ENCODE measurements at places on chromosomes 3 and 15.

DNA sequence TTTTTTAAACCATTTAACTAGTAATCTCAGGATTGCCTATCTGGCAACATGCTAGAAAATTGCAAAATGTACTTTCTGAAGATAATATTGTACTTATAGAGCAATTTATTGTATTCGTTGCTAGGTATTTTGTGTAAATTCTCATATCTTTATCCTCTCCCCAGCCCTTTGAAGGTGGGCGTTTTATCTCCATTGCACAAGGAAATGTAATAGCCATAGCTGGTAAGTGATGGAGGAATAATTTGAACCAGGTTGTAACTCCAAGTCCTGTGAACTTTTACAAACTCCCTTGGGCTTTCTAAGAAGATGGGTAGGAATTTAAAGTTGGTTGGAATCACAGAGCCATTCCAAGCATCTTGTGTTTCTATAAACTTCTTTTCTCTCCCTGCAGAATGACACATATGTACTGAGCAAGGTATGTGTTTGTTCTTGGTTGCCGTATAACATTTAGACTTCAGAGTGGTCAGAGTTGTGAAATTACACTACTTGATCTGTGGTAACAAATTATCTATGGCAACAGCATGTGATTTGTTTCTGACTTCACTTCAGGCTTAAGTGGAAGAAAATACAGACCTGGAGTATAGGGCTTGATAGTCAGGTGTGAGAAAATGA is 170.9 kb downstream of the AKAP13 start:
- DNase-seq = no peak

DNA sequence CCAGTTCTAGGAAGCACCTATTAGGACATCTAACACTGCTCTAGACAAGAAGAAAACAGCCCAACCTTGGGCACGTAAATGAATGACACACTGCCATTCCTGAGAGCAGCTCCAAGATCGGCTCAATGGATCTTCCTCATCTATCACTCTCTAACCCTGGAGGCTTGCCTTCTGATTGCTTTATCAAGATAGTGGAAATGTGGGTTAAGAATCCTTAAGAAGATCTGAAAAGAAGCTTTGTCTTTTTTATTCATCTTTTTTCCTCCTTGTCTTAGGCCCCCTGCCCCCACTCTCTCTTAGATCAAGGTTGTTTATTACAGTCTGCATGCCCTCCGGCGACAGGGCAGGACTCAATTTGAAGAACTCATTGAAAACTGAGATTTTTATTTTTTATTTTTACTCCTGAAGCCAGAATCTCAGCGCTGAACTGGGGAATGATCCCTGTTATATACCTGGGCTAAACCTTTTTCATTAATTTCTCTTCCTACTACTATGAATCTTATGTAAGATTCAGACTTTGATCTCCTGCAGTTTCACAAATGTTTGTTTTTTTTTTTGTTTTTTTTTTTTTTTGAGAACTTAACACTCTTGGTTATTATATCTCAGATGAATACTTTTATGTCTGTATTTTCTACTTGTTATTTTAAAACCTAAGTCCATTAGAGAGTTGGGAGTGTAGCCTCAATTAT is 219.5 kb downstream of the SV2B start:
- DNase-seq = no peak

DNA sequence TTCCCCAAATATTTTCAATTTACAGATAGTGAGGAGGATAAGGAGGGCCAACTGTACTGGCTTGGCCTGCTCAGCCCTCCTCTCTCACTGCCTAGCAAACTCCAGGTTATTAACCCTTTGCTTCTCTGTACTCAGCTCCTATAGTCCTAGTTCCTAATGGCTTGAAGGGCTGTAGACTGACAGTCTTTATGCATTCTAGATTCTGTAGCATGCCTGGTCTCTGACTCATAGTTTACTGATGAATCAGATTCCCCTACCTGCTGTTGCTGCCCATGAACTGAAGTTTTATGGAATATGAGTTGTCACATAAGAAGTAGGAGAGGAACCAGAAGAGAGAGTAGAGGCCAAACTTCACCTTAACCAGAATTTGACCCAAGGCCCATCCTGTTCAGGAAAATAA is 27.1 kb upstream of the MAP3K13 start:
- DNase-seq = no peak

DNA sequence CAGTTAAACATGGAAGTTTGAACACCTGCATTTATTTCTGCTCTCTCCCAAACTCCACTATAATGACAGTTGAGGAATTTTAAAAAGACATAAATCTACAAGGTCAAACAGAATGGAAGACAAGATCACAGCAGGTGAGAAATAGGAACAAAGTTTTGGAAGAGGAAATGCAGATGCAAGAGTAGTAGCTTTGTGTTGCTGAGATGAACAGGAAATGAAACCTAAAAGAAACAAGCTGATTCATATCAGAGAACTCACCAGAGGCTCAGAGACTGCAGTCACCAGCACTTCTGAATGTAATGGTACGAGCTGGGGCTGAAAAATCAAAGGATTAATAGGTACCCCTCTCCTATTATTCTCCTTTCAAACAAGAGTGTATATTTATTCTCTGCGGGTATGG is 459.9 kb downstream of the RAP2B start:
- no peak for DNase-seq

DNA sequence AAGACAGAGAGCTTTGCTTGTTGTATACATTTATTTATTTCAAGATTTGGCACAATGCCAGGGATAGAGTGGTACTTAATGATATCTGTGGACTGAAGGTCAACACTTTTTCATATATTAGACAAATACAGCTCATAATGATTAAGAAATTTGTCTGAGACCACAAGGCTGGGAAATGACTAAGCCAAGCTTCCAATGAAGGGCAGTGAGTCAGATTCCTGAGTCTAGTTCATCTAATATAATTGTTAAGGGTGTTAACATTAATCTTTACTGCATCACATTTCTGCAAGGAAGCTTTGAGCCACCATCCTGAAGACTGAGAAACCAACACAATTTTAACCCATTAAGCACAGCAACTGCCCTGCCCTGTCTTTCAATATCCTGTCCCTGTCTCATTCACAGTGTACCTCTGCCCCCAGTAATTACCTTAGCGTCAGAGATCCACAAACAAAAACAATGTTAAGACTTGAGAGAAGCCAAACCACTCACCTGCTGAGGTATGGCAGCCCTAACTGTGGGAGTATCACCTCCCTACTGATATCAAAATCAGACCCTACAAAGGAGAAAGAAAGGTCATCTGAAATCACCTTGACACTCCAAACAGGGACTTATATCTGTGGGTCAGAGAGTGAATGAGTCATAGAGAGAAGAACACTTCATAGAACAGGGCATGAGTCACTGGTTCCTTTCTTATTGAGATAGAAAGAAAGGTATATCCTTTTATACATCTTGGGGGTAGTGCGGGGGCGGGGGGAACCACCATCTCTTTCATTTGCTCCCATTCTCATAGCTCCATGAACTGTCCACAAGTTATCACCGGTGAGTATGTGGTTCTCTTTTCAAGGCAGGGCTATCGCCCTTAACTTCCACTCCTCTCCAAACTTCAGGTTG is 74.7 kb downstream of the MAGI1 start:
- no peak for DNase-seq

- DNase-seq = peak; percentile 70
Observed at GRCh38 chr3:161559177-161559998, 62.8 kb downstream of the OTOL1 start.

GRCh38 chr3:194488055-194488742 is 1.4 kb upstream of the ATP13A3 start:
- DNase-seq = no peak

DNA sequence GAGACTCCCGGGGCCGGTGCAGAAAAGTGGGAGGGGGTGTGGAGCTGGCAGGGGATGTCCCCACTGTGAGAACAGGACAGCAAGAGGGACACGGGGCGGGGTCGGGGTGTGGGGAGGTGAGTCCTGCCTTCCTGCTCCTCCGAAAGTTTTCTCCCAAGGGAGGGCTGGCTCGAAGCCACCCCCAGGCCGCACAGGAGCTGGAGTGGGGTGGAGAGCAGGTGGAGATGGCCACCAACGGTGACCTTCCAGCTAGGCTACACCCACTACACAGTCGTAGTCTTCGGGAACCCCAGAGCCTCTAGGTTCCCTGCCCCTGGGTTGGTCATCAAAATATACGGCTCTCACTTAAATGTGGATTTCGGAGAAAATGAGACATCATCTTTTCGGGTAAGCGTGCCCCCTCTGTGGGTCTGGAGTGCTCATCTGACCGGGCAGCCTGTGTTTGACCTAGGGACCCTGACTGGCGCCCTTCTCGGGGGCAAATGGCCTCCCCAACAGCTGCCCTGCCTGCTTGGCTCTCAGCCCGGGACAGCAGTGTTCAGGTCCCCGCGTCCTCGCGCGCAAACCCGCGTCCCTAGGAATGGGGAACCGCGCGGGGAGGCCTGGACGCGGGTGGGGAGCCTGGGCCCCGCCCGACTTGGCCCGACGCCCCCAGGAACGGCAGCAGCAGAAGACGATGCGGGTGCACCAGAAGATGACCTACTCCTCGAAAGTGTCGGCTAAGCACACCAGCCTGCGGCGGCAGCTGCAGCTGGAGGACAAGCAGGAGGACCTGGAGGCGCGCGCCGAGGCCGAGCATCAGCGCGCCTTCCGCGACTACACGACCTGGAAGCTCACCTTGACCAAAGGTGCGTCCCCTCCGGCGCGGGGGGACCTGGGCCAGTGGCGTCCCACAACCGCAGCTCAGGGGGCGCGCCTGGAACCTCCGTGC is 21.2 kb downstream of the CFAP100 start:
- no peak for DNase-seq

DNA sequence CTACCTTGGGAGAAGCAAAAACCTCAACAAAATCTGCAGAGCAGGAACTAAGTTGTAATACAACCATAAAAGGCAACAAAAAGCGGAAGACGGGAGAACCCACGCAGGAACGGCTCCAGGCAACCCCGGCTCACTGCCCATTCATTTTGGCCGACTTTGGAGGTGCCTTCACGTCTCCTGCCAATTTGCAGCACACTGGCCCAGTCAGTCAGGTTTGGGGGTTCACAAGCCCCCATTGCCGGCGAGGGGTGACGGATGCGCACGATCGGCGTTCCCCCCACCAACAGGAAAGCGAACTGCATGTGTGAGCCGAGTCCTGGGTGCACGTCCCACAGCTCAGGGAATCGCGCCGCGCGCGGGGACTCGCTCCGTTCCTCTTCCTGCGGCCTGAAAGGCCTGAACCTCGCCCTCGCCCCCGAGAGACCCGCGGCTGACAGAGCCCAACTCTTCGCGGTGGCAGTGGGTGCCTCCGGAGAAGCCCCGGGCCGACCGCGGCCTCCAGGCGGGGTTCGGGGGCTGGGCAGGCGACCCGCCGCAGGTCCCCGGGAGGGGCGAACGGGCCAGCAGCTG is 463 bp downstream of the TERC start:
- DNase-seq = peak; percentile 29

DNA sequence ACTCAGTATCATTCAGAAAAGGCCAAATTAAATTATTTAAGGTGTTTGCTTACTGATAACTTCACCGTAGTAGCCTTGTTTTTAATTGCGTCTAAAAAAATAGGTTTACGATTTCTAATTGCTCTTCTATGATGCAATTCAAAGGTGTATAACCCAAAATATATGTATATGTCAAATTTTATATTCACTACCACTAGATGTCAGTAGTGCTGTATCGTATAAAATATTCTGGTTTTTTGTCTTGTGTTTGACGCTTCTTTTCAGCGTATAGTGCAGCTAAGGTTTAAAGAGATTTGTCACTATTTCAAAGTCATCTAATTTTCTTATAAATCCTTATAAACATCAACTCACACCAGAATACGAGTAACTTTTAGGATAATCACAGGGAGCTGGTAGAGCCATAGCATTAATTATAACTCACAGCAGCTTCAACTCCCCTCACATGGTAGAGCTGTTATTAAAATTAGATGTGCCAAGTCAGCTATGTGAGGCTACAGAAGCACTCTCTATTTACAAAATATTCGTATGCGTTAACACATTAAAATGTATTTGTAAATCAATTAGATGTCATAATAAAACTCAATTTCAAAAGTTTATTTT is 3.5 kb downstream of the PFN2 start:
- DNase-seq = no peak

- DNase-seq = no peak
Observed at GRCh38 chr15:65580287-65580686, 30.6 kb downstream of the INTS14 start.

- no peak for DNase-seq
Observed at GRCh38 chr3:177419904-177420601, 222.8 kb upstream of the TBL1XR1 start.

DNA sequence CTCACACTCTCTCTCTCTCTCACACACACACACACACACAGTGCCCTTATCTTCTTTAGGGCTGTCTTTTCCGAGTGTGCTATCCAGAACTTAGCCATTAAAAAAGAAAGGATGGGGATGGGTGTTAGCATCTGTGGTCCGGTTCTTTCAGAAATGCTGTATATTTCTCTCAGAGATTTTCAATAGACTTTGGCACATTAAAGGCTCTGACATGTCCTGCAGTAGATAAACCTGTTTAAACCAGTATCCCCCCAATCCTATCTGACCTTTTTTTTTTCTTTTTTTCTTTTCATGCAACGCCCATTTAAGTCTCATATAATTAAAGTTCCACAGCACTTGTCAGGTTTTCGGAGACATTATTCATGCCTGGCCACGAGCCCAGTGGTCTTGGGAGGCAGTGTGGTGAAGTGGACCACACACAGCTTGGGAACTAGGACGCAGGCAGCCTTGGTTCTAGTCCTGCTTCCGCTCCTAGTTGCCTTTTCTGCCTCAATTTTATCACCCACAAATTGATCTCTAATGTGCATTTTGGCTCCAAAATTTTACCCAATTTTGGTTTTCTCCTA is 13.3 kb downstream of the CAV3 start:
- peak; percentile 51 for DNase-seq

- no peak for DNase-seq
Observed at GRCh38 chr15:77552066-77552465, 80.6 kb downstream of the LINGO1 start.

DNA sequence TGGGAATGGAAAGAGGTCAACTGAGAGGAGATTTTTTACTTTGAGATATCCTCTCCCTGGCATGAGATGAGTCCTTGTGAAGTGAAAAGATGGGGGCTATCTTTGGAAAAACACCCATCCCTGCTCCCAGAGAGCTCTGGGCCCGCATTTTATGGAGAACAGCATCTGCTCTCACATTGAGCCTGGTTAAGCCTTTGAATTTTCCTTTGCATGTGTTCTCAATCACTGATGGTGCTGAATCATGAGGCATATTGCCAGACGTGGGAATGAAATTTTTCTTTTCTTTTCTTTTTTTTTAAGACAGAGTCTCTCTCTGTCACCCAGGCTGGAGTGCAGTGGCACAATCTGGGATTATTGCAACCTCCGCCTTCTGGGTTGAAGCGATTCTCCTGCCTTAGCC is 24.4 kb downstream of the TMEM45A start:
- no peak for DNase-seq

- no peak for DNase-seq
Observed at GRCh38 chr3:50474717-50475116, 28.7 kb downstream of the CACNA2D2 start.

Measured in SJCRH30 (cell line).